Activated T-helper 2 cell treated with anti-CD3 and anti-CD28 coated beads, Interferon-gamma antibody, Interleukin-2, Interleukin-4, amounts not matched to agents 10 μg/mL and 5 μg/mL and 100 μg/mL, durations not matched to agents 14 hours and 24 hours and 36 hours (primary cell): ENCODE measurements at places on chromosomes 2 and 18.

DNA sequence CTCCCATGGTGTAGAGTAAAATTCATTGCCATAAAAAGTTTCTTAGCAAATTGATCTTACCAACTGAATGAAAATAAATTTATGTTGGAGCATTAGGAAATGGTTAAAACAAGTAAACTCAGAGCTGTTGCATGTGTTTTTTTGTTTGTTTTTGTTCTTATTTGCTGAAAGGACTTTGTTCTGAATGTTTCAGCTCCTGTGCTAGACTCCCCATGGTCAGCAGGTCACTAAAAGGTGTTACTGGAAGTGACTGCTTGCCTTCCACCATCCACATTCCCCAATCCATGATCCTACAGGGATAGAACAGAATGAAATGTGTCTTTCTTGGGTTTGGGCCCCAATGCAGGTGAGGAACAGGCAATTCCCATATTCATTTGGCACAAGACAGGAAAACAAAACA is 101.8 kb downstream of the ALK start:
- no peak for DNase-seq

DNA sequence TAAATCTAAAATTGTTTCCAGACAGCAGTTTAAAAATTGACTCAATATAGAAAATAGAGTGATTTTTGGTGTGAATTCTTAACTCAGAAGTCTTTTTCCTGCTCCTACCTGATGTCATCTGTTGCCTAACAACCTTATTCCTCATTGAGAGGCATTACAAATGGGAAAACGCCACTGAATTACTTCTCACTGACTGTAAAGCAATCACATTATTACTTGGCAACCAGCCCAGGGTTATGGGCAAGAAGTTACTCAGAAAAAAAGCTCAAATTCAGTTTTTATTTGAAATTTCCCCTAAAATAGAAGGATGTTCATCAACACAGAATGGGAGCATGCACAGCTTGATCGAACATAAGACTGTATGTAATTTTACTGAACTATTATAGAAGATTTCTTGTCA is 201.8 kb upstream of the GULP1 start:
- DNase-seq = no peak

GRCh38 chr2:239912938-239913635 is 112.1 kb downstream of the NDUFA10 start:
- no peak for DNase-seq

DNA sequence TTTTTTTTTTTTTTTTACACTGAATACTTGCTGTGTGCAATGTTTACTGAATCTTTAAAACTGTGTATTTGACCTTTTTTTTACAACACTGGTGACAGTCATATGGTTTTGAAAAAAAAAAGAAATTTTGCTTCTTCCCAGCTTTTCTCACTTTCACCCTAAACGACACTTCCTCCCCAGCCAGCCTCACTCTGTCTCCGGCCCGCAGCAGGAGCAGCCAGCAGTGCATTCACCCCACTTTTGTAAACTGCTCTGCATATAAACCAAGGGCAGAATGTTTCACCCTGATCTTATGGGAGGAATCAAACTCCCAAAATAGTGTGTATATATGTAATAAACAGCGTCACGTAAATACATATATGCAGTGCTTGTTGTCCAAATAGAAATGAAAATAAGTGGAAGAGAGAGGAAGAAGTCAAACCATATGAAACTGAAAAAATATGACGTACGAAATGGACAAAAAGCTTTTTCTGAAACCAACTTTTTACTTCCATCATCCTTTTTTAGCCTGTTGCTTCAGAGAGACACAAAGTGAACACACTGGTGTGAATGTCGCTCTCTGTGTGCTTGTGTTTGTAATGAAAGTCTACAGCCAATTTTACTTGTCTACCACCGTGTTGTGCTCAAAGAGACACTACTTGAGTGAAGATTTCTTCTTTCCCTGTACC is 54.2 kb downstream of the ZCCHC2 start:
- DNase-seq = no peak

DNA sequence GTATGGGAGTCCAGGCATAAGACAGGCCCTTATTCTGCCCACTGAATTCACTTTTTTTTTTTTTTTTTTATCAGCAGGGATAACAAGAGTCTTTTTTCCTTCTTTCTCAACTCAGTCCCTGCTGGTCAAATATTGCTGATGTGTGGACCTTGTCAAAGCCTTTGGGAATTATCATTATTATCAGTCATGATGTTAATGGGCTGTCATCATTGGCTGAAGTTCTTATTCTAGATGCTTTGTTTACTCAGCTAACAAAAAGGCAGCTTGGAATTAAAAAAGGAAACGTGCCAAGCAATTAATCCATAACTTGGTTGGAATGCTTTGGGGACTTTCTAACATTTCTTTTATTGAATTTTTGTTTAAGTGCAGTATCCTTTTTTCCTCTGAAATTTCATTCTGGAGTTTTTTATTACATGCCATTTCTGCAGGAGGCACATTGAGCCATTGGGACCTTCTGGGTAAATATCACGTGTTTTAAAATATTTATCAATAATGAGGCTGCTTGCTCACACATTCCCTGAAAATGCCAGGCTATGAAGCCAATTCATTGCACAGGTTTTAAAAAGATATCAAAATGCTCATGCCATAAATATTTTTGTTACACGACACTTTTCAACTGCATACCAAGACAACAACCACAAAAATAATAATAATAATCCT is 246.3 kb downstream of the TXNL1 start:
- no peak for DNase-seq

- DNase-seq = no peak
These were observed 1.2 kb downstream of the PIEZO2 start for GRCh38 chr18:11147962-11148679.

DNA sequence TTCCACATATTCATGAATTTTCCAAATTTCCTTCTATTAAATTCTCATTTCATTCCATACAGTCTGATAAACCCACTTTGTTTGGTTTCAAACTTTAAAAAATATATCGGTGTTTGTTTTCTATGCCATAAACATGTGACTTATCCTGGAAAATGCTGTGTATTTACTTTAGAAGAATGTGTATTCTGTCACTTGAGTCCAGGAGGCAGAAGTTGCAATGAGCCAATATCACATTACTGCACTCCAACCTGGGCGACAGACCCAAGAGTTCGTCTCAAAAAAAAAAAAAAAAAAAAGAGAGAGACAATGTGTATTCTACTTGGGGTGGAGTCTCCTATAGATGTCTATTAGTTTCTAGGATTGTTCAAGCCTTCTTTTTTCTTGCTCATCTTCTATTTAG is 31.8 kb downstream of the MBD5 start:
- DNase-seq = no peak

DNA sequence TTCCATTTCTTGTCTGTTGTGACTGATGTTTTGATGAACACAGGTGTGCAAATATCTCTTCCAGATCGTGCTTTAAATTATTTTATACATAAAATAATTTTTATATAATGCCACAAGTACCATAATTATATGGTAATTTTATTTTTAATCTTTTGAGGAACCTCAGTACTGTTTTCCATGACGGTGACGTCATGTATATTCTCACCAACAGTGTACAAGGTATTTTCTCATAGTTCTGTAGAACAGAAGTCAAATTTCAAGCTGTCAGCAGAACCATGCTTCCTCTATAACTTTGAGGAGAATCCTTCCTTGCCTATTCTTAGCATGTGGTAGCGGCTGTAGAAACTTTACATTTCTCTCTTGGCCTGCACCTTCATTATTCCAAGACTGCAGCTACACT is 349.4 kb upstream of the GYPC start:
- DNase-seq = no peak
